RPMI7951 (cell line): ENCODE measurements at places on chromosomes 5 and 9. TPM values are rescaled to one million over a fixed set of nuclear protein-coding genes. Genes with fewer than 3 reads are reported as not detected.
A peak's percentile ranks its signal among the peaks of the same experiment; 100 is the strongest.

The RASGEF1C gene
- total RNA-seq = 0.24 and 2.0 TPM in 2 replicates

DNA sequence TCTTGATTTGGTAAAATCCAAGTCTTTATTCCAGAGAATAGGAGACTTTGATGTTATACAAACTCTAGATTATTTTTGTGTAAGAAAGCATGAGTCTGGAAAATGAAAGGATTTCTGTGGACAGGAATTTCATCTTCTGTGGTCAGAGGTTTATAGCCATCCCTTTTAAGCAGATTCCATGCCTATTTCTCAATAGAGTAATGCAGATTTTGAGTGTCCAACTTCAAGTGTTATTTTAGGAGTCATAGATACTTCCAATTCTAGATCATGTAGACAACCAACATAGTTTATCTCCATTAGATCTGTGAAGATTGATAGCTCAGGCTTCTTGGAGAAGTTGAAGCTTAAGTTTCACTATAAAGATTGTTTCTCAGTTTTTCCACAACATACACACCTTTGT lies 379.7 kb downstream of the PSAT1 start:
- peak; percentile 9 for DNase-seq

DNA sequence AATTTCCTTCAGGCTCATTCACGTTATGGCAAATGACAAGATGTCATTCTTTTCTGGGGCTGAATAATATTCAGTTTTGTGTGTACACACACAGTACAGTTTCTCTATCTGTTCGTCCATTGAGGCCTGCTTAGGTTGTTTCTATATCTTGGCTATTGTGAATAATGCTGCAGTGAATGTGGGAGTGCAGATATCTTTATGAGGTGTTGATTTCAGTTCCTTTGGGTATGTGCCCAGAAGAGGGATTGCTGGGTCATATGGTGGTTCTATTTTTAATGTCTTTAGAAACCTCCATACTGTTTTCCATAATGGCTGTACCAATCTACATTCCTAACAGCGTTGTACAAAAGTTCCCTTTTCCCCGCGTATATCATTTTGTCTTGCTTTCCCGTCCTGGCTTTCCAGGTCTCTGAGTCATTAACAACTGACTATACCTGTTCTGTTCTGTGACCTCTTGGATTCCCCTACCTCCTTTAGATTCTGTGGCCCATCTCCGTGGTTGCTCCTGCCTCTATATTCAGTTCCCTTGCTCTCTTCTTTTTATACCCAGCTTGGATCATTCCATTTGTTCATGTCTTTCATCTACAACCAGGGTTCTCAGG lies 6.8 kb downstream of the SNX30 start:
- no peak for DNase-seq

- no peak for DNase-seq
Observed at GRCh38 chr9:29796291-29796952, 2223.1 kb upstream of the C9orf72 start.

GRCh38 chr9:76049341-76049740 lies 158.9 kb downstream of the PCSK5 start:
- DNase-seq = no peak

The CDX1 gene
- 0.24 and 0.98 TPM in 2 replicates for total RNA-seq

DNA sequence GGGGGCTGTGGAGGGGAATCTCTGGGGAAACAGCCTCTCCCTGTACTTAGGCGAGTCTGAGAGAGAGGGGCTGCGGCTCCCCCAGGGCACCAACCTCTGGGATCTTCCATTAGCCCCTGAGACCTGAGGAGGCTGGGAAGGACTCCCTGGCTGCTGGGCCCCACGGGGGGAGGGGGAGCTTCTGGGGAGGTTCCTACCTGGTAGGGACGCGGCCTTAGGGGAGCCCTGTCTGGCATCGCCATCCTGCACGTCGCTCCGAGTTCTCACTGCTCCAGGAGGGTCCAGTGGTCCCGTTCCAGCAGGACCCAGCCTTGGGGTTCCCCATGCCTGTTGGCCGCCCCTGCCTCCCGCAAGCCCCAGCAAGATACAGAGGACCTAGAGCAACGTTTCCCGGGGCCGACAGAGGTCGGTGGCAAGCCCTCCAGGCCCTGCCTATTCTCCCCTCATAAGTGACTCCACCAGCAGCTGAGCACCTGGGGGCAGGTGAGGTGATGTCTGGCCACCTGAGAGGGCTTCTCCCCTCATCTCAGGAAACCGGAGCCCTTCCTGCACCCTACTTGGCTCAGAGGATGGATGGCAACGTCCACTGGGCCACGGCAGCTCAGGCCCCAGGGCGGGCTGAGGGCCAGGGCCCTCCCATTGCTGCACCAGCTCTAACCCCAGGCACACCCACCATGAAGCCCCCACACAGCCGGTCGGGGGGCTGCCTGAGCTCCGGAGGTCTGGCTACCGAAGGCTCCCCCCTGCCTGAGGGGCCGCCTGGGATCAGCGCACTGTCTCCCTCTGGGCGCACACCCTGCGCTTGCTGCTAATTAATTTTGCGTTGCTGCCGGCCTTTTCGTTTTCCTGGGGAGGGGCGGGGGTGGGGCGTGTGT lies 22.5 kb downstream of the TPPP start:
- no peak for DNase-seq

GRCh38 chr9:35517131-35517530 lies 27.2 kb downstream of the RUSC2 start:
- peak; percentile 58 for DNase-seq

GRCh38 chr9:109640580-109641371 lies 139.2 kb upstream of the PALM2AKAP2 start:
- peak; percentile 76 for DNase-seq

DNA sequence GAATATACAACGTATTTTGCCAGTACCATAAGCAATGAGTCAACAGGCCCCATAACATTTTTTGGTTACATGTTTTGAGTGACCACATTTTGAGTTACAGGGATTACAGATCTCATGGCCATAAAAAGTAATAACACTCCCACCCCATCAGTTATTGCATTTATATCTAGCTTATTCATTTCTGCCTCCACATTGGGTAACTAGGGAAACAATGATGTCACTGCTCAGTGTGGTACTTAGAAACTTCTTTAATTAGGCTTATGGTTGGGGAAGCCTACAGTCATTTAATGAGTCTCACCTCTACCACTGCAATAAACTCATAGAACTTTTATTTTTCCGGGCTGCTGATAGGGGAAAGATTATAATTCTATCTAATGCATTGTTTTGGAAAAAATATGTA lies 39.9 kb upstream of the SMIM15 start:
- DNase-seq = no peak

GRCh38 chr9:63816751-63817621 lies 1468.0 kb downstream of the FOXD4L5 start:
- DNase-seq = peak; percentile 78

DNA sequence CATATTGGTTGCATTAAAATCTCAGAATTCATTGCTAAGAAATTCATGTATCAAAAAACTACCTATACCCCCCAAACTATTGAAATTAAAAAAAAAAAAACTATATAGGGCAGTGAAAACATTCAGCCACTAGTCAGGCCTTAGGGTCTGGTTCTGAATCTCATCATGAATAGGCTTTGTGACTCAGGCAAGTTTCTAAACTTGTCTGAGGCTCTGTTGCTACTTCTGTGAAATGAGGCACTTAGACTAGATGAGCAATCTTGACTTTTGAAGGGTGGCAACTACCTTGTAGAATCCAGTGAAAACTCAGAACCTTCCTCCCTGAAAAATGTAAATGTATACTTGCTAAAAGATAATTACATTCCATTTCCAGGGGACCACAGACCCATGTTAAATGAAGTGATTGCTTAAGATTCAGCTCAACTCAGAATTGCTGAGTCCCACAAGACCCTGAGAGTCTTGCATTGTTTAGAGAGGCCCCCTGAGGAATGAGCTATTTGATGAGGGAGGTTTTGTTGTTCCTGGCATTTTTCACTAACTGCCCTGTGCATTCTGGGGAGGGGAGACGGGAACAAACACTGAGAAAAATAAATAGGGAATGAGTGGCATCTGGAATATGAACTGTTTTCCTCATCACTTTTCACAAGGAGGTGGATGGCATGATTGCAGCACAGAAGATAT lies 29.5 kb downstream of the RAI14 start:
- DNase-seq = peak; percentile 47

DNA sequence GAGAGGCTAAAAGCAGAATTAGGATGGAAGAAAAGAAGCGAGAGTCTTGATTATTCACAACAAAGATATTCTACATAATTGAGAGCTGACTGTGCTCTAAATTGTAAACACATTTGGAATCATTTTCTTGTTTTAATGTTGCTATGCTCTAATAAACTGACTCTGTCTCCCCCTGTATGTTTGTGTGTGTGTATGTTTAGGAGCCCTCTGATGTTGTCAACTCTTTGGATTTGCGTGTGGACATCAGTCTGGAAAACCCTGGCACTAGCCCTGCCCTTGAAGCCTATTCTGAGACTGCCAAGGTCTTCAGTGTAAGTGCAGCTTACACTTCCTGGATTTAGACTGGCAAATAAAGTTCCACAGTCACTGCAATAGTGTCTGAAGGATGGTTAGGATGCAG lies 37.8 kb downstream of the MOCS2 start:
- peak; percentile 16 for DNase-seq

The FRRS1L gene
- not detected in 2 replicates for total RNA-seq

GRCh38 chr5:54148067-54148845 lies 162.1 kb downstream of the ARL15 start:
- DNase-seq = peak; percentile 4

DNA sequence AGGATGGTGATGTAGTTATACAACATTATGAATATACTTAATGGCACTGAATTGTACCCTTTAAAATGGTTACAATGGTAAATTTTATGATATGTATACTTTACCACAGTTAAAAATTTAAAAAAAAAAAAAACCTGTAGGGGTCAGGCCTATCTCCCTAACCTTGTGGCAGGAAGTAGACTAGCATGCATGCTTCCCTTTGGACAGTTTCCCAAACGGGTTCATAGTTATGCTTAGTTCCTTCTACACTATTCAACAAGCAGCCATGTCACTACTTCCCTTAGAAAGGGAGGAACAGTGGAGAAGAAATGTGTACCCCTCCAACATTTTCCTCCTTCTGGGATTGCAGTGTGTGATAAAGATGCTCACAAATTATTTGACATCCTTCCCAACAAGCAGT lies 32.5 kb downstream of the IDNK start:
- DNase-seq = no peak
